Daoy (cell line): ENCODE measurements at places on chromosomes 13 and 19.

DNA sequence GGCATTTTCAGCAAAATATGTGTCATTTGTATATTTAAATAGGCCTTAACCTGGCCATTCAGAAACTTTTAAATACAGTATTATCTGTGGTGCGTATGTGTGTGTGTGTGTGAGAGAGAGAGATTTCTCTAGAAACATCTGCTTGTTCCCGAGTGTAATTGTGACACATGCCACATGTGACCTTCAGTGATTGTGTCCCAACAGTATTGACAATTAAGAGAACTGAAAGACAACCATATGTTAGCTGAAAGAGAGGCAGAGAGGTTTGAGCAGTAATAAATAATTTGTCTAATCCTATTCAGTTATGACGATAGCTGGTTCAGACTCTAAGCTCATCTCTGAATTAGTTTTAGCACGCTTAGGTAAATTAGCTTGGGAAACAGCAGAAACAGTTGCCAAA, 1503.1 kb downstream of the PCDH9 start:
- no peak for DNase-seq

GRCh38 chr13:106681536-106681935, 113.6 kb upstream of the ARGLU1 start:
- no peak for DNase-seq

DNA sequence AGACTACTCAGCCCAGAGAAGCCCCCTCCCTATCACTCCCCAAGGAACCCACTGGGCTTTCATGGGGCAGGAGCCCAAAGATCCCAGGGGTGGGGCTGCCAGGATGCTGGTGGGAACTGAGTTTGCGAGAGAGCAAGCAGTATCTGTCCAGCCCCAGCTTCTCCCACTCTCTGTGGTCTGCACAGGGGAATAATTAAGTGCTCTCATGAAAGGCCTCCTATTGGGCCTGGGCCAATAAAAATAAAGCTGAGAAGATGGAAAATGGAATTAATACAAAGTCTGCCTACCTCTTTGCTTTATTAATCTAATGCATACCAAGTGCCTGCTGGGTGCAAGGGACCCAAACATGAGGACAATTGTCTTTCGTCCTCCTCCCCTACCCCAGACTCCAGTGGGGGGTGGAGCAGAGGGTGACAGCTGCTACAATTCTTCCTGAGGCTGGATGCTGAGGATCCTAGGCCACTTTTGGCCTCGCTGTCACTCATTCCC, 5.4 kb downstream of the DDX39A start:
- DNase-seq: peak; percentile 58

DNA sequence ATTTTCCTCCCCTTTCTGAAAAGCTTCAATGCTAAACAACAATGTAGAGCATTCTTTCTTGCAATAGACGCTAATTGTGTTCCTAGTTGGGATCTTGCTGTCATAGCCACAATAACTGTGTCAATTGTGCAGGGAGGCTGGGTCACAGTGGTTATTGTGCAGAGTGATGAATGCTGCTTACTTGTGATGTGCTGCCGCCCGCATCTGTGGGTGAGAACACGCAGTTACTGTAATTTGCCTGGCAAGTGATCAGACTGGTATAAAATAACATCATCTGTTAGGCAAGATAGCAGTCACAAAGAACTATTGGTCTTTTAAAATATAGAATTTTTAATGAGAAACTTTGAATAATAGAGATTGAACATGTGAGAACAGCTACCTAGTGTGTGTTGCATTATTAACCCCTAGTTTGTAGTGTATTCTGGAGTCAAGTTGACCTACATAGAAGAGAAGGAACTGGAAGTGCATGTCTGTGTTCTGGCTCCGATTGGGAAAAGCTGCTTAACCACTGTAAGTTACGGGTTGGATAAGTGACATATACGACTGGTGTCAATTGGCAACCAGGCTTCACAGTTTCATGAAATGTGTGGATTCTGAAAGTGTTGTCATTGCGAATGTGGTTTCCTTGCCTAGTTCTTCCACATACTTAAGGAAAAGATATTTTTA, 43.6 kb downstream of the SLAIN1 start:
- DNase-seq: no peak

DNA sequence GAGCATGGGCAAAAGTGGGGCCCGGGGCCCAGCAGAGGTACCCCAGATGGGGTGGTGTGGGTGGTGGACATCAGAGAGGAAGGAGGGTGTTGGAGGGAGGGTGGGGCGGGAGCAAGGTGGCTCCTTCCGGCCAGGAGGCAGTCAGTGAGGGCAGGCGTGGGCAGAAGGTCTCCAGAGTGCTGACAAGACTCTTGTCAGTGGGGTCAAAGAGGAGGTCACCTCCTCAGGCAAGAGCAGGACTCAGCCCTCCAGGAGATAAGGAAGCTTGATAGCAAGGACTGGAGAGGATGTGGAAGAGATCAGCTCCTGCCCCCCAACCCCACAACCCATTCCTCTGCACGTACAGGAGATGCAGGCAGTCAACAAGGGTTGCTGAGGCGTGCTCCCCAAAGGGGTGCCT, 9.8 kb downstream of the GJA3 start:
- DNase-seq: no peak

GRCh38 chr19:12733369-12734214, 892 bp downstream of the TRIR start:
- DNase-seq: peak; percentile 51

GRCh38 chr19:31725051-31725450, 375.8 kb upstream of the TSHZ3 start:
- no peak for DNase-seq

DNA sequence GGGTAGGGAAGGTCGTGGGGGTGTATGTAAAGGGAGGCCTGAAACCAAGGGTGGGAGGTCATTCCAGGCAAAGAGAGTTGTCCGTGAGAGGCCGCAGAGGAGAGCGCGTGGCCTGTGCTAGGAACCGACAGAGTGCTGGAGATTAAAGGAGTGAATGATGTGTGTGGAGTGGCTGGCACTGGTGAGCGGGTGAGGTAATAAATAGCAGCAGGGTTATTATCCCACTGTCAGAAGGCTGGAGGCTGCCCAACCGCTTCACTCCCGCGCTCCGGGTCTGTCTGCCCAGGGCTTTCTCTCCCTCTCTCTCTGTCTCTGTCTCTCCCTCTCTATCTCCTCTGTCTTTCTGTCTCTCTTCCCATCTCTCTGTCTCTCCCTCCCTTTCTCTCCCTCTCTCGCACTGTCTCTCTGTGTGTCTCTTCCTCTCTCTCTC, 17.4 kb downstream of the ZNF579 start:
- DNase-seq: no peak

DNA sequence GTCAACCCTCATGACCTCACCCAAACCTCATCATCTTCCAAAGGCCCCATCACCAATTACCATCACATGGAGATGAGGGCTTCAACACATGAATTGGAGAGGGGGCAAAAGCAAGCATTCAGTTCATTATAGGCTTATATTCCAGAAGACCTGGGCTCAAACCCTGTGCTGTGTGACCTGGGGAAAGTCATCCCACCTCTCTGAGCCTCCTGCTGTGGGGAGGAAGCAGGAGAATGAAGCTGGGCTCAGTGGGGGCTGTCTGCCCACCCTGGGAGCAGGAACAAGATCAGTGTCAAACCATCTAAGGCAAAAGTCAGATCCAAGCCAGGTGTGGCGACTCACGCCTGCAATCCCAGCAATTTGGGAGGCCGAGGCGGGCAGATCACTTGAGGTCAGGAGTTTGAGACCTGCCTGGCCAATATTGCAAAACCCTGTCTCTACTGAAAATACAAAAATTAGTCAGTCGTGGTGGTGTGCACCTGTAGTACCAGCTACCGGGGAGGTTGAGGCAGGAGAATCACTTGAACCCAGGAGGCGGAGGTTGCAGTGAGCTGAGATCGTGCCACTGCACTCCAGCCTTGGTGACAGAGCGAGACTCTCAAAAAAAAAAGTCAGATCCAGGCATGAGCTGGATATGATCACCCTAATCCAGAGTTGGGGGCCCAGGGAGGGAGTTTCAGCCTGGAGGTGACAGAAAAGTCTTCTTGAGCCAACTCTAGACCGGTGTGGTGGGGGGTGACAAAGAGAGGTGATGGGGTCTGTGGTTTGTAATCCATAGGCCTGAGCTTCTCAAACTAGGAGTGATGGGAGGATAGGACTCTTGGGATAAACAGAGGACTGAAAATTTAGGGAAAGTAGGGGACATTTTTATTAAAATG, 1.6 kb upstream of the TPM4 start:
- DNase-seq: no peak

- DNase-seq: no peak
Observed at GRCh38 chr13:91644806-91645205, 246.4 kb downstream of the GPC5 start.
